Muscle of back (tissue), 13 donors: ENCODE measurements at places on chromosomes 6 and 20.
A peak's percentile ranks its signal among the peaks of the same experiment; 100 is the strongest.

DNA sequence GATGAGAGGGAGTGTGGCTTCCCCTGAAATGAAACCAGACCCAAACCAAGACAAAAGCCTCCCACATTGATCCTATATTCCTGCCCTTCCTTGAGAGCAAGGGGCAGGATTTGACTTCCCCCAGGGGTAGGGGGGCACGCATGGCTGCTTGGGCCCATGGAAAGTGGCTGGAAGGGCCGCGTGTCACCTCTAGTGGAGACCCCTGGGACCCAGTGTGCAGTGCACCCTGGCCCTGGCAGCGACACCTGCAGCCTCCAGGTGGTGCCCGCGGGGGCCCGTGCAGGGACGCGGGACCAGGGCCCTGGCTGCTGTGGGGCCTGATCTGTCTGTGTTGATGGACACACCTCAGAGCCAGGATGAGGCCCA lies 18.0 kb upstream of the SLCO4A1 start:
- DNase-seq: no peak

DNA sequence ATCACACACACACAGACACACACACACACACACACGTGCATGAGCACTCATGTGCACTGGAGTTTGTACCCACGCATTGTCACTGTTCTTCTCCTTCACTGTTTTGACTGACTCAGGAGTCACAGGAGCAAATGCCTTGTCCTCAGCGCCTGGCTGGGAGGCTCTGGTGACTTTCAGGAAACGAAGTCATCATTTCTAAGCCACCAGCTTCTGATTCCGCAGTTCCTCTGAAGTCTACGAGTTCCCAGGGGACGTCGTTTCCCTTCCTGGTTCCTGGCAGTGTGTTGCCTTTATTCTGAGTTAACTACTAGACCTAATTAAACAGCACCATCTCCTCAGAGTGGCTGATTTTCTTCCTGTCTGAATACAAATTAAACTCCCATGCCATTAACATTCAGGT lies 82.2 kb upstream of the PMEPA1 start:
- DNase-seq: no peak

DNA sequence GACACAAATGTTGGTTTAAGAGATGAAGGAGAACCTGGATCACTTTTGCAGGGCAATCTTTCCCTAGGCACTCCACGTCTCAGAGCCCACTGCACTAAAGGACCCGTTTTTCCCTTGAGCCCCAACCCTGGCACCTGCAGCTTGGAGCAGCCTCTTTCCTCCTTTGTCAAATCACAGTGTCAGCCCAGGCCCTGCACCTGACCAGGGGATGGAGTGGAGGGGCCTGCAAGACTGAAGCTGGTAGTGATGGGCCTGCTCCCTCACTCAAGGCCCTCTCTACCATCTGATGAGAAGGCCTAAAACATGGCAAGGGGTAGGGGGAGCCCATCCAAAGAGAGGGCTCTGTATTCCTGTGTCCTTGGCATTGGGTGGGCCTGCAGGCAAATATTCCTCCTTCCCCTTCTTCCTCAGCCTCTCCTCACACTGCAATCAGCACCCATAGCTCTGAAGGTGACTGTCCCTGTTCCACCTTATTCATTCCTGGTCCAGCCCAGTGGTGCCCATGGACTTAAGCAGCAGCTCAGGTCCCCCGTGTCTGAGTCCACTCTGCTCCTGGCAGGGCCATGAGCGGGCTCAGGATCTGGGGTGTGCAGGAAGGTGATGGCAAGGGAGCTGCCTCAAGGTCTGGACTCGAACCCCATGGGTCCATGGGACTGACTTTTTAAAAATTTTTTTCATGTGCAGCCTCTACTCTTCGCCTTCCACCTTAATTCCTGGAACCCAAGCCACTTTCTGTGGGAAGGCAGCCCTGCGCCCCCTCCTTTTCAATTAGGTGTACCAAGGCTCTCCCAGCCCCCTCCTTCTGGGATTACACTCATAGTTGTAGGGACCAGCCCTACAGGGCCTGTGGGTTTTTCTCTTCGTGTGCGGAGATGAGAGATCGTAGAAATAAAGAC lies 6.7 kb downstream of the RAET1G start:
- DNase-seq: no peak

DNA sequence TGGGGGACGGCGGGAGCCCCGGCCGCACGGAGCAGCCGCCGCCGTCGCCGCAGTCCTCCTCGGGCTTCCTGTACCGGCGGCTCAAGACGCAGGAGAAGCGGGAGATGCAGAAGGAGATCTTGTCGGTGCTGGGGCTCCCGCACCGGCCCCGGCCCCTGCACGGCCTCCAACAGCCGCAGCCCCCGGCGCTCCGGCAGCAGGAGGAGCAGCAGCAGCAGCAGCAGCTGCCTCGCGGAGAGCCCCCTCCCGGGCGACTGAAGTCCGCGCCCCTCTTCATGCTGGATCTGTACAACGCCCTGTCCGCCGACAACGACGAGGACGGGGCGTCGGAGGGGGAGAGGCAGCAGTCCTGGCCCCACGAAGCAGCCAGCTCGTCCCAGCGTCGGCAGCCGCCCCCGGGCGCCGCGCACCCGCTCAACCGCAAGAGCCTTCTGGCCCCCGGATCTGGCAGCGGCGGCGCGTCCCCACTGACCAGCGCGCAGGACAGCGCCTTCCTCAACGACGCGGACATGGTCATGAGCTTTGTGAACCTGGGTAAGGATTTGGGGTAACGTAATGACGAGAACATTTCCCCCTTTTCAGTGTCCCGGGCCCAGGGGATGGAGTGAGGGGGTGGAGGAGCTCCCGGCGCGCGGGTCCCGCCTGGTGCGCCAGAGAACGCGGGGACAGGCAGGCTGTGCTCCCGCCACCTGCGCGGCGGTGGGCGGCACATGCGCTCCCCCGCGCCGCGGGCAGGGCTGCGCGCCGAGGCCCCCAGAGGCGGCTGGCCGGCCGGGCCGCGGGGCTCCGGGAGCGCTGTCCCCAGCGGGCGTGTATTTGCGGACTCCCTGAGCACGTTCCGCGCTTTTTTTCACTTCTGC lies 1.4 kb downstream of the BMP6 start:
- no peak for DNase-seq

GRCh38 chr20:33400812-33401183 lies 521 bp downstream of the CDK5RAP1 start:
- no peak for DNase-seq

- DNase-seq: no peak
Measured at GRCh38 chr6:155259204-155259603, 4.6 kb upstream of the CLDN20 start.

DNA sequence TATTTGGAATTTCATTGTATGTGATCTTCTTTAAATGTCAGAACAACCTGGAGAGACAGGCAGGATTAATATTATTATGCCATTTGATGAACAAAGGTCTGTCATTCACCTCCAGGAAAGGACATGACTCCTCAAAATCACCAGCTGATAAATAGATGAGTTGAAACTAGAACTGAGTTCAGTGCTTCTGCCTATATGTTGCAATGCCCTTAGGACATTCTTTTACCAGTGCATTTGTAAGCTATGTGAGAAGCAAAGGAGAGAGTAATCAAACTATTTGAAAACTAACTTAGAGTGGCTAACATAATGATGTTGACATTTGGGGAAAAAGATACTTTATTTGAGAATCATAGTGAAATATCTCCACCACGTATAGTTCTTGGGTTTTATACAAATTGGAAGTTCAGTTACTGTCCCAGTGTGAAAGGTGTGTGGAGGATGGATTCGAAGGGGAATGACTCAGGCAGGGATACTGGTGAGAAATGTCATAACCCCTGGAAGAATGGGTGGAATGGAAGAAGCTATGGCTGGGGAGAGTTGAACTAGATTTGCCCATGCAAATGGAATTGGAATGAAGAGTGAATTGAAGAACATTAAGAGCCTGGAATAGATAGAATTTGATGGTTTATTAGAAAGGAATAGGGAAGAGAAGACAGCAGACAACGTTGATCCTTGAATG lies 21.5 kb downstream of the PKIB start:
- DNase-seq: no peak

DNA sequence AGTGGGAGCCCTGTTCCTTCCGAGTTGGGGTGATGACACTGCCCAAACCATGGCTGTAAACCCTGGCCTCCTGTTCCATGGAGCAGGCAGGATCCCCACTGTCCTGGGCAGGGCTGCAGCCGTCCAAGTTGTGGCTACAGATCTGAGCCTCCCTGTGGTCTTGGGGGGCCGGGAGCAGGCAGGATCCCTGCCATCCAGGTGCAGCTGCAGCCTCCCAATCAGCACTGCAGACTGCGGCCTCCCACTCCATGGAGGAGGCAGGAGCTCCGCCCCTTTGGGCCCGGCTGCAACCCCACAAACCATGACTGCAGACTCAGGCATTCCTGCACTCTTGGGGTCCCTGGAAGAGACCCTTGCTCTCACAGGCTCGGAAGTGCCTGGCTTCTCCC lies 872.1 kb upstream of the GJE1 start:
- no peak for DNase-seq

GRCh38 chr20:15072316-15072715 lies 734.9 kb upstream of the FLRT3 start:
- peak; percentile 81 for DNase-seq

DNA sequence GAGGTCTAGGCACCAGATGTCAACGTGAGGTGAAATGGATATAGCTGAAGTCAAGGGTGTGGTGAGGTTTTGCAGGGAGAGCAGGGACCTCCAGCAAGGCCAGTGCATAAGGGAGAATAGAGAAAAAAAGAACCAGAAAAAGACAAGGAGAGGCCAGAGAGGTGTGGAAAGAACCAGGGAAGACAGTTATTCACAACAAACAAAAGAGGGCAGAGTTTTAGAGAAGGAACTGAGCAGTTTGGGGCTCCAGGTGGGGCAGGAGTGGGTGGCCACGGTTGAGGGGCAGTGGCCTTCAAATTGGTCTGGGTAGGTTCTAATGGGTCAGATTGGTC lies 11.6 kb upstream of the NQO2 start:
- DNase-seq: no peak

GRCh38 chr20:20334489-20334888 lies 33.4 kb upstream of the INSM1 start:
- DNase-seq: no peak

DNA sequence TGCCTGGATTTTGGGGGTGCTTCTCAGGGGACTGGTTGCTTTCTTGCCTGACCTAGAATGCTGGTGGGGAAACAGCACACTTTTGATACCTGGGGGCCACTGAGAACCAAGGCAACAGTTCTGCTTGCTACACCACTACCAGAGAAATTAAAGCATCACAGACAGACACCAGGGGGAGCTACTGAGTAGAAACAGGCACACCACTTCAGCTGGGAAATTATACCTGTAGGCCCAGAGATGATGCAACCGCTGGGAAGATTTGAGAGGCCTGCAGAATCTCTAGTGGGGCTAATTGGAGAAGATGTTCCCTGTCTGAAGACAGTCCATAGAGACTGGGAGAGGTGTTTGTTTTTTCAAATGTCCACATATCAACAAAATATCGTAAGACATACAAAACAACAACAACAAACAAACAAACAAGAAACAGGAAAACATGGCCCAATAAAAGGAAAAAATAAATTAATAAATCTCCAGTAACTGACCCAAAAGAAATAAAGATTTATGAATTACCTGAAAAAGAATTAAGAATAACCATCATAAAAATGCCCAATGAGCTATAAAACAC lies 129.4 kb upstream of the RIN2 start:
- DNase-seq: no peak

- DNase-seq: no peak
Measured at GRCh38 chr6:166598441-166599138, 12.1 kb upstream of the RAMACL start.

DNA sequence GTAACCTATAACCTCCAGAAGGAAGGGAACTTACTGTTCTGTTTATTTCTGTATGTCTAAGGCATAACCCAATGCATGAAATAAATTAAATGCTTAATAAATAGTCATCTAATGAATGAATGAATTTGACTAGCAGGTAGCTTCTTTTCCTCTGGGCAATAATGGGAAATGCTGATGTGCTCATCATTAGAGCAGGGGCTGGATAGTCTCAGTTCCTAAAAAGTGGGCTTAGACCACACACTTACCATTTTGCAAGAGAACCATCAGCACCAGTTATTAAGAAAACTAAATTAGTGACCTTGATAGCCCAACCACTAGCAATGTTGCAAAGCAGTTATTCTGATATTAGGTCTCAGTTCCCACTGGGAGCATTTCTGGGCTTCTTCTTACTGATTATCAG lies 449.7 kb downstream of the CDC5L start:
- DNase-seq: no peak

GRCh38 chr6:43250992-43251373 lies 7.7 kb downstream of the TTBK1 start:
- no peak for DNase-seq

DNA sequence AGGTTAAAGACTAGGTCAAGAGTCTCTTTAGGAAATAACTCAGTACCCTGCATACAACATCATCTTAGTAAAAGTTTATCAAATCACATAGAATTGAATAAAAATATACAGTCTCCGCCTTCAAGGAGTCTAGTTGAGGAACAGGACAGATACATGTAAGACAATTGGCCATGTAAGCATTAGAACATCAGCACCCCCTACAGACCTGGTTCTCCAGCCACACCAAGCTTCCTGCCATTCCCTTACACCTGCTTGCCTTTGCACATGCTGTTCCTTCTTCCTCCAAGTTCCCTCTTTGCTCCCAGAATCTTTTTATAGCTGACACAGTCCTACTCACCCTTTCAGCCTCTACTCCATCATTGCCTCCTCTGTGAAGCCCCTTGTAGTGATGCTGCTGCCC lies 187.8 kb upstream of the LRFN2 start:
- no peak for DNase-seq

DNA sequence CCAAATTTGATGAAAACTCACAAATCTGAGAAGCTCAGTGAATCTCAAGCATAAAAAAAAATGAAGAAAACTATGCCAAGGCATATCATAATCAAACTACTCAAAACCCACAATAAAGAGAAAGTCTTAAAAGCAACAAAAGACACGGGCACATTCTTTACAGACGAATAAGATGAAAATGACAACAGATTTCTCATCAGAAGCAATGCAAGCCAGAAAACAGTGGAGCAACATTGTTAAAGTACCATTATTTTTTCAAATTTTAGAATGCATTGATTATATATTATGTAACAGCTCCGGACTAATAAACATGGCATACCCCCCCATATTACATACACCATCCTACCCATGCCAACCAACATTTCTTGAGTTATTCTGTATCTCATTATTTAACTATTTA lies 55.3 kb upstream of the INSM1 start:
- DNase-seq: no peak

- DNase-seq: peak; percentile 24
Measured at GRCh38 chr20:58240471-58240870, 12.0 kb upstream of the ANKRD60 start.

DNA sequence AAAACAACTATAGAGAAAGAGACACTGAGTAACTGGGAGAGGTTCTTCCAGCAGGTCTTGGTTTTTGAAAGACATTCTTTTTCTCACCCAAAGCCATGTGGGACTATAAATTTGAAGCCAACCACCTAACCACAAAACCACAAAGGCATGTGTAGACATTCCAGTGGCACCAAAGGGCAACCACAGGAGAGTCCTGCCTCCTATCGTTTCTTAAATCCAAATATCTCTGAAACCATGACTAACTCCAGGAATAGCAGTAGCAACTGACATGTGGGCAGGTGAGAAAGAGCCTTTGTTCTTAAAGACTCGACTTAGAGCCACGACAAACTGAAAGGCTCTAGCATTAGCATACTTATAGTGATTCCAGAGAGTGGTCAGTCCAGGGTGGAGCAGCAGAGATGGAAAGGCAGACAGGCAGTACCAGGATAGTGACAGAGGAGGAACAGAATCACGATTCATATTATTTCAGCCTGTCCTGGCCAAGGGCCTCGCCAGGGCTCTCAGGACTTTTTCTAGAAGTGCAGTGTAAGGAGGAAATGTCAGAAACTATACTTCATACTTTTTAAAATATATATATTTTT lies 9.4 kb upstream of the COL9A1 start:
- peak; percentile 49 for DNase-seq
